ENCODE measurements at places on chromosomes 16 and 17. TPM values are rescaled to one million over a fixed set of nuclear protein-coding genes. Genes with fewer than 3 reads are reported as not detected.

Gene RAB40B
- total RNA-seq, result 6.6 TPM

Gene SLFN13
- 7.9 TPM for total RNA-seq

Gene CYGB
- 2.6 TPM for total RNA-seq

- no peak for ATAC-seq
Observed at GRCh38 chr17:38727736-38728135, 2.4 kb upstream of the CISD3 start.

DNA sequence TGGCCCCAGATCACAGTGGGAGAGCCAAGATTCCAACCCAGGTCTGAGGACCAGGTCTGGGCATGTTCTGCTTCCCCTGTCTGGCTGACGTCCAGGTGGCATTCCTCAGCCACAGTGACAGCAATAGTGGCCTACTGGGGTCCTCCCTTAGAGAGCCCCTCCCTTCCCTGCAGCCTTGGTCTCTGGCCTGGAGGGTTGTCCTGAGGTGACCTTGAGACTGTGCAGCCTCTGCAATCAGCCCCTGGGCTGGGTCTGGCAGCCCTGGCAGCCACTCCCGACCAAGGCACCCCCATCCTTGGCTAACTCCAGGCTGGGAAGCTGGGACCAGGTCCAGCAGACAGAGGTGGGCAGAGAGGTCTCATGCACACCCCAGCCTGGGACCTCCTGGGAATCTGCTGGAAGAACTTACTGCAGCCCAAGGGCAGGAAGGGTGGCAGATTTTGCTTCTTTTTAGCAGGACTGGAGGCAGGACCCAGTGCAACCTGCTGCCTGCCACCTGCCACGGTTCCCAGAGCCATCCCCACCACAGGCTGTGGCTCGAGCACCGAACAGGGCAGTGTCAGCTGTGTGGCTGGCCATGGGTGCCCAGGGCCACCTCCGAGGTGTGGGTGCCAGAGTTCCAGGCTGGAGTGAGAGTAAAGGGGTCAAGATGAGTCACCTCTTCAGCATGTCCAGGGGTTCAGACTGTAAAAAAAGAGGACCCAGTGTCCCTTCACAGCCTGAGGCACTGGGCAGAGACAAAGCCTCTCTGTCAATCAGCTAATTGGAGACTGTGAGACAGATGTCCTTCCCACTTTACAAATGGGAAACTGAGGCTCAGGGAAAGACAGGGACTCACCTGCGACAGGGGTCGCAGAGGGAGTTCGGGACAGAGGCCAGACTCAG is 12.6 kb downstream of the GRB7 start:
- no peak for ATAC-seq

Data from esophagus mucosa (tissue), 1 donor.